ENCODE measurements at places on chromosomes 2 and 18.
A peak's percentile ranks its signal among the peaks of the same experiment; 100 is the strongest.

- no peak for DNase-seq
Measured at GRCh38 chr18:8279346-8279745, 329.9 kb upstream of the RAB12 start.

DNA sequence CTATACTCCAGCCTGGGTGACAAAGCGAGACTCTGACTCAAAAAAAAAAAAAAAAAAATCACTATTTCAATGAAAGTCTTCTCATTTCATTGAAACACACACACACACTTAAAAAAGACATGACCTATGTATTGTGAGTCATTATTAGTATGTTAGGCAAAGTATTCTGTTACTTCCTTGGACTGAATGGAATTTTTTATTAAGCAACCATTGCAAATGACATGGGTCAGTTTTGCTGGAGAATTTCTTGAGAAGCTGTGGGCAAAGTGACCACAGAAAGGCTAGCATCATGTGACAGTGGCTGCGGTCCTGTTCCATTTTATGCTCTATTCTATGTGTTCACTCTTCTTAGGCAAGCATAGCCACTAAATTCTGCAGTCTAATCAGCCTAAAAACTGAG lies 695.7 kb downstream of the TDRD15 start:
- DNase-seq = no peak

- no peak for DNase-seq
Measured at GRCh38 chr2:217980591-217980990, 22.2 kb downstream of the TNS1 start.

GRCh38 chr18:55034742-55035141 lies 75.5 kb upstream of the CCDC68 start:
- no peak for DNase-seq

GRCh38 chr2:153005071-153005730 lies 286.8 kb downstream of the ARL6IP6 start:
- DNase-seq = no peak

DNA sequence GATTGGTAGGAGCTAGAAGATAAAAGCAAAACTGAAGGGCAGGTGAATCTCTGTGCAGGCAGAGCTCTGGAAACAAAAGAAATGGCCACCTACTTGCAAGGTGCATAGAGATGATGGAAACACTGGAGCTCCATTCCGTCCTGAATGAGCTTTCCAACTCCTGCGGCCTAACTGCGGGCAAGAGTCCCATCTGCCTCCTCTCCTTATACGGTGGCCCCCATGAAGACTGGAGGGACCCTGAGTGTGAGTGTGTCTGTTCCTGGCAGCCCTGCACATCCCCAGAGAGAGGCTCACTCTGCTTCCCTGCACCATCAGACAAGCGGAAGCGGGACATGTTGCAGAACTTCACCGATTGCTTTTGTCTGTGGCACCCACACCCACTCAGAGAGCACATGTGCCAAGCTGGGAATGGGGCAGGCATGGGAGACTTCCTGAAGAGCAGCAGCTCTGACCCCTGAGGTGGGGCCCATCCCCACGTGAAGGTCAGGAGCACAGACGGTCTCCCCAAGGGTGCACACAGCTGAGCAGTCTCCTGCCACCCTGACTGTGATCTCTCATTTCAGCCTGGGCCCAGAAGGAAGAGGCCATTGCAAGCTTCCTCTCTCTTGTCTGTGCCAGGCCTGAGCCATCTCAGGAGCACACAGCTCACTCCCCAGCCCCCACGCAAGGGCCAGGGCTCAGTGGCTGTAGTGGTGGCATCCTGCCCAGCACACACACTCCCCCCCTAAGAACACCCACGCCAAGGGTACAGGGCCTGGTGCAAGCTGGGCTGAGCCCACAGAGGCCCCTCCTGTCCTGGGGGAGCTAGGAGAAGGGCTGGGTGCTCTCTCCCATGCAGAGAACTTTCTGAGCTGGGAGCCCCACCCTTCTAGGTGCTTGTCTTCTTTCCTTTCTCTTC lies 75.3 kb downstream of the STPG4 start:
- no peak for DNase-seq

- no peak for DNase-seq
Measured at GRCh38 chr2:178219247-178219646, 24.9 kb downstream of the OSBPL6 start.

DNA sequence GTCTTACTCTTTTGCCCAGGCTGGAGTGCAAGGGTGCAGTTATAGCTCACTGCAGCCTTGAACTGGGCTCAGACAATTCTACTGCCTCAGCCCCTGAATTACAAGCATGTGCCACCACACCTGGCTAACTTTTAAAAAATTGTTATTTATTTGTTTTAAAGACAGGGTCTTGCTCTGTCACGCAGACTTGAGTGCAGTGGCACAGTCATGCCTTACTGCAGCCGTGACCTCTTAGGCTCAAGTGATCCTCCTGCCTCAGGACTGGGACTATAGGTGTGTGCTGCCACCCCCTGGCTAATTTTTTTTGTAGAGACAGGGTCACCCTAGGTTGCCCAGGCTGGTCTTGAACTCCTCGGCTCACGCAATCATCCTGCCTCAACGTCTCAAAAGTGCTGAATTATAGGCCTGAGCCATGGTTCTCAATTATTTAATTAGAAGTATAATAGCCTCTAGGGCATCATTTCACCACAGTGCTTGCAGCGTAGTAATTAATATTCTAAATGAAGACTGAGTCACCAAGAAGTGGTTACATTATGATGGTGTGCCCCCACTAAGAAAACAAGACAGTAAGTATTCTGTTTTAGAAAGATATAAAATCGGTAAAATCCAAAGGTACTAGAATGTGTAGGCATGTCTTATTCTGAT lies 69.6 kb downstream of the EML4 start:
- peak; percentile 11 for DNase-seq

DNA sequence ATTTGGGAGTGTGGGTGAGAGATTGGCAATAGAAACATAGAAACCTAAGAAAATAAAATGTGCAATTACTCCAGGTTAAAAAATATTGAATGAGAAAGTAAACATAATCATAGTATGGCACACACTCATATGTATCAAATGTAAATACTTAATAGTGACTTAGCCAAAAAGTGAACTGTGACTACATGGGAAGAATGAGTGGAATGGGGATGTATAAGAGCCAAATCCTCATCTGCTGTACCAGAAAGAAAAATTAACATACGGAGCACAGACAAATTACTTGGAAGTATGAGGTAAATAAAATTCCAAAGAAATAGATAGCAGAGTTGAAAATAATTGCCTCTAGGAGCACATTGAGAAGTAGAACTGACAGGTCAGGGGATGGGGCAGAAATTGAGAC lies 4.0 kb downstream of the FLACC1 start:
- DNase-seq = no peak

- DNase-seq = no peak
Measured at GRCh38 chr2:216490061-216490460, 8.6 kb upstream of the RPL37A start.

- DNase-seq = no peak
Measured at GRCh38 chr18:61323951-61324350, 9.3 kb upstream of the CDH20 start.

DNA sequence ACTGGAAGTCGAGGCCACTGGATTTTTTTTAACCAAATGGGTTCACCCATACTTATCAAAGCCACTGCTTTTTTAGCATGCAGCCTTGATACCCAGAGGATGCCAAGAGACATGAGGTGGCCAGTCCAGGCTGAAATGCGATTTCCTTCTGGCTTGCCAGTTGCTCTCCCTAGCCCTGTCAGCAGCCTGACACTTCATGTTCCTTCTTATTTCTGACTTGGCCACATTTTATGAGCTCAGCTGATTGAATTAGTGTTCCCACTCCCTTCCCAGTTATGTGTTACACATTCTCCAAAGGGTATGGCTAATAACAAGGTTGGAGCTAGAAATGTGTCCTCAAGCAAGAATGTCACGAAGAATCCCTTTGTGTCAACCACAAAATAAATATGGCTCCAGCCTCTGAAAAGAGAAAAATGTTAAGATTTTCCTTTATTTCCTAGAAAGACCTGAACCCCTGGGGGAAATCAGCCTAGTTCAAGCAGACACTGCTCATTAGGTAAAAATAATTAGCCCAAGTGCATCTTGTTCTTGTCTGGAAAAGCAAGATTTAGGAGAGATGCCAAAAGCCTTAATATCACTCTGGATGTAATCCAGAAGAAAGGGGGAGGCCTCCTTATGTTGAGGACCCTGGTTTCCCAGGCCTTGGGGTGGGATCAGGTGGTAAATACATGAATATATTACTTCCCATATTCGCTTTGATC lies 121.7 kb upstream of the TACR1 start:
- DNase-seq = no peak

- DNase-seq = no peak
Measured at GRCh38 chr2:215693193-215693998, 257.5 kb upstream of the FN1 start.

- no peak for DNase-seq
Measured at GRCh38 chr2:197805715-197806633, 1.6 kb downstream of the PLCL1 start.

- DNase-seq = no peak
Measured at GRCh38 chr2:211380041-211380440, 823.6 kb downstream of the CPS1 start.

GRCh38 chr2:62526531-62527381 lies 20.8 kb upstream of the TMEM17 start:
- DNase-seq = no peak

DNA sequence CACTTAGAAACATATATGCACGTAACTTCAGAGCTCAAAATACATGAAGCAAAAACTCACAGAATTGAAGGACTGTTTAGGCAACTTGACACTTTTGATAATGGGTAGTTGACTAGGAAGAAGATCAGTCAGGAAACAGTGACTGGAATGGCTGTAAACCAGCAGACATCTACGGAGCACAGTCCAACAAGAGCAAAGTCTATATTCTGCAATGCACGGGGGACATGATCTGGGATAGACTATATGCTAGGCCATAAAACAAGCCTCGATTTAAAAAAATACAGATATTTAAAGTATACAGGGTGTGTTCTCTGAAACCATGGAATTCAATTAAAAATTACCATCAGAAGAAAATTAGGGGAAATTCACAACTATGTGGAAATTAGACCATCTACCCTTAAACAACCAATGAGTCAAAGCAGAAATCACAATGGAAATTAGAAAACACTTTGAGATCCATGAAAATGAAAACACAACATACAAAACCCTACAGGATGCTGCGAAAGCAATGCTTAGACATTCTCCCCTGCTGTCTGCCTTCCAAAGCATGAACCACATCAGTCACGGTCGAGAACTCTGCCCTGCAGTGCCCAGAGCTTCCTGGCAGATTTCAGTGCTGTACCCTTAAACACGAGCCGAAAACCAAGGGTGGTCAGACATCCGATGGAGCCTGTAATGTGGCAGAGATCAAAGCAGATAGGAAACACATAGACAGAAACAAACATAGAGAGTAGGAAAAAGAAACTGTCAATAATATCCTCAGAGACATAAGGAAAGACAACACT lies 651.9 kb upstream of the HS6ST1 start:
- no peak for DNase-seq

- DNase-seq = no peak
Measured at GRCh38 chr18:27848336-27848735, 328.6 kb downstream of the CDH2 start.

DNA sequence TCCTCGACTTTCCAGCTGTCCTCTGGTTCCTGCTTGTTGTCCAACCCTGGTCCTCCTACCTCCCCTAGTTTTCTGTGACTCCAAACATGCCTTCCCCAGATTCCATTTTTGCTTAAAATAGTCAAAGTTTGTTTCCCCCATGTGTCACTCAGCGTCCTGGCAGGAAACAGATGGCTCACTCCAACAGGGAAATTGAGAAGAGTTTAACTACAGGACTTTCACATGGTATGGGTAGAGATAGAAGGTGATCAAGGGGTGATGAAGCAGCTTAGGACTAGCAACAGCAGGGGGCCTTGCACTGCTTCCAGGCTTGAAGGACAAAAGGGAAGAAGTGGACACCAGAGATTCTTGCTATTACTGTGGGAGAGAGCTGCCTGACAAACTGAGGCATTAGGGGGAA lies 6.1 kb upstream of the CUL3 start:
- no peak for DNase-seq

DNA sequence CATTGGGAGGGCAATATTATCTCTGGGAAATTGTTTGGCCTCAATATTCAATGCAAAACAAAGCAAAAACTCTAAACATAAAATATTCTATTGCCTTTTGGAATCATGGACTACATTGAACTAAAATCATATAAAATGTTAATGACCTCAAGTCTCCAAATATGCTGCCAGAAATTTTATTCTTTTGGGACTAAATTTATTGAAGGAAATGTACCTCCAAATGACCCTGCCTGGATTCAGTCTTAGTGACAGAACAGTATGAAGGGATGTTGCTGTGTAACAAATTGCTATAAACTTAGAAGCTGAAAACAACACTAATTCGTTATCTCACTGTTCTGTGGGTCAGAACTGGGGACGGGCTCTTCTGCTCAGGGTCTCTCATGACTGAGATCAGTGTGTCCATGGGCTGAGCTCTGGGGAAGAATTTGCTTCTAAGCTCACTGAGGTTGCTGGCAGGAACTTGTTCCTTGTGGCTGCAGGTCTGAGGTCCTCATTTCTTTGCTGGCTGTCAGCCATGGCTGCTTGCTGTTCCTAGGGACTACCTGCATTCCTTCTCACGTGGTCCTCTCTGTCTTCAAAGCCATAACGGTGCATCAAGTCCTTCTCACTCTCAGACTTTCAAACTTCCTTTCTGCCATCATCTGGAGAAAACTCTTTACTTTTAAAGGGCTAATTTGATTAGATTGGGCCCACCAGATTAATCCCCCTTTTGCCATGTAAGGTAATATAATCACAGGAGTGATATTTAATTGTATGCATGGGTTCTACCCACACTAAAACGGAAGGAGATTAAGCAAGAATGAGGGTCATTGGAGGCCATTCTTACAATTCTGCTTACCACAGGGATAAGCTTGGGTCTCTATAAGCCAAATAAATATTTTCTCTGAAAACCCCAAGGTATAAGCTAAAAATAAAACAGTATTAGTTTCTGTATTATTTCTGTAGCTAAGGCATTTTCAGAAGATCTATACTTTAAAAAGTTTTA lies 149.0 kb downstream of the ADCYAP1 start:
- DNase-seq = no peak

DNA sequence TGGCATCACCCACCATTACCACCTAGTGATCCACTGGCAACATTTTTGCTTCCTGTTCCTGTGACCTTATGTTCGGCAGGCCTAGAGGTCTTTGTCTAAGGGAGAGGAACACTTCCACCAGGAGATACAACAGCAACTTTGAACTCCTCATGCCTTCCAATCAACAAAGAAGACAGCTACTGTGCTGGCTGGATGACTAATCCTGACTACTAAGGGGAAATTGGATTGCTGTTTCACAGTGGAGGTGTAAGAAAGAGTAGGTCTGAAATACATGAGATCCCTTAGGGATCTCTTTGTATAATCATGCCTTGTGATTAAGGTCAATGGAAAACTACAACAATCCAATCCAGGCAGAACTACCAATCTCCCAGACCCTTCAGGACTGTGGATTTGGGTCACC lies 45.2 kb downstream of the EIF2AK3 start:
- no peak for DNase-seq

DNA sequence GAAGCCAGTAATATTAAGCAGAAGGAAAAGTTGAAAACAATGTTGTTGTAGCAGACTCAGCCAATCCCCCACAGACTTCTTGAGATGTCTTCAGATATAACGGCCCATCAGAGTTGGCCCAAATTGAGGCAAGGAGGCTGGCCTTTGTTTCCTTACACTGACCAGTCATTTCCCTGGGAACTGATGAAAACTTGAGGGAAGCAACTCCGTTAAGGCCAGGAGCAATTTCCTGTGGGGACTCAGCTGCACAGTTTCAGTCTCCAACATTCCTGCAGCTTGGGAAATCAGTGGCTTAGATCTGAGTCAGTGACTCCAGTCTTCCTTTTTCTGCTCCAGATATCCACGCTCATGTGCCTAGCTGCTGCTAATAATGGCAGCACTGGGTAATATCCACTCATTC lies 75.7 kb downstream of the FTCDNL1 start:
- no peak for DNase-seq

- no peak for DNase-seq
Measured at GRCh38 chr2:17160594-17160993, 357.6 kb downstream of the RAD51AP2 start.

All from activated CD8-positive, alpha-beta memory T cell treated with anti-CD3 and anti-CD28 coated beads for 1 hour (primary cell).